ENCODE measurements at places on chromosomes 13 and 19.

DNA sequence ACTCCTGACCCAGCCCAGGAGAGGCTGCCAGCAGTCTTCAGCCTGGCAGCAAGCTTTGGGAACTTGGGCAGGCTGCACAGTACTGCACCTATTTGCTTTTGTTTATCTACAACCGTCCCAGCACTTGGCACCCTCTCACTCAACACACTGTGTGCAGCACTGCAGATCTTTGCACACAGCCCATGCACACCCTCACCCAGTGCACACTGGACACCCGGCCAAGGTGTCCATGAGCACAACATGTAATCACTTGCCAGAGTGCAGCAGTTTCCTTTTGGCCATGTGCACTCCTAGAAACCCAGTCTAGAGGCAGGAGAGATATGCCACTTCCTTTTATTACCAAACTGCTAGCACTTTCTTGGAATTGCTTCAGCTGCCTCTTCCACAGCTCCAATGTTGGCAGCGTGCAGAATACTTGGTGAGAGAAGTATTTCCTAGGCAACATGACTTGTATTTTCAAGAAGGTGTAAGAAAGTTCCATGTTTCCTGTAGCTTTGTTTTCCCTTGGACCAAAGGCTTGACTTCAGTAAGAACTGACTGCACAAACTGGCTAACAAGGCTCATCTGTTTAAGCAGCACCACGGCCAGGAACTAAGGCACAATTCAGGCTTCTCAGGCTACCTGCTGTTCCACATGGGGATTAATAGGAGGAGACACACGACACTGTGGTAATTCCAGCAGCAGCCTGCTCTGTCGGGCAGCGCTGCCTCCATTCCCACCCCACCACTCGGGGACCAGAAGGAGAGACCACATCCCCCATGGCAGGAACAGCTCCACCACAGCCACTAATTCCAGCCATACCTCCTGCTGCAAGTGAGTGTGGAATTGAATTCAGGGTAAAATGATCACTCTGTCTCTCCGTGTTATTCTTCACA is 15.3 kb downstream of the ATP7B start:
- no peak for DNase-seq

GRCh38 chr19:2294687-2295335 is 12.8 kb upstream of the PEAK3 start:
- DNase-seq: no peak

DNA sequence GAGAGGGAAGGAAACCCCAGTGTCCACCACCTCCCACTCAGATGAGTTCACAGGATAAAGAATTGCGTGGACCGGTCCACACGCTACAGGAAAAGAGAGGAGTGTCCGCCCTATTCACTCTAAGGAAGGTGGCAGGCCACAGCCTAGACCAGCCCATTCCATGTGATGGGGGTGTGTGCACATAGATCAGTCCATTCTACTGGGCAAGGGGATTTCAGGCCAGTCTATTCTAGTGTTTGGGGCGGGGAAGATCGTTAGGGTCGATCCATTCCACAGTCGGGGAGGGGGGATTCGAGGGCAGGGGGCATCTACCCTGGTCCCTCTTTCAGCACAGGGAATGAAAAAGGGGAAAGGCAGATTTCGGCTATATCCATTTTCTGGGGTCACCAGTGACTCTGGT is 7.8 kb downstream of the FIZ1 start:
- no peak for DNase-seq

DNA sequence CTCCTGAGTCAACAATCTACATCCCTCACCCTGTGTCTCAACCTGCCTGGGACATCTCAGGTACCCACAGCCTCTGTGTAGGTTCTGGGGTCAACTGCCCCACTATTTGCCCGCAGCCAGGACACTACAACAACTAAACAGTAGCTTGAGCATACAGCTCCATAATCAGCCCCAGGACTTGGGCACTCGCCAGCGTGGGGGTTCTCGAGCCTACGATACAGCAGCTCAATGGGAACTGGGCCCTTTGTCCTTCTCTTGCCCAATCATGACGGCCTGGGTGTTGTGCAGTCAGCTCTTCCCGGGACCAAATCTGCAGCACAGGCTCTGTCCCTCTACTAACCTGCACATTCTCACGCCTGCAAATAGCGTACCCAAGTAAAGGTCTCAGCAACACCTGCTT is 1.3 kb downstream of the ZNF180 start:
- DNase-seq: no peak

DNA sequence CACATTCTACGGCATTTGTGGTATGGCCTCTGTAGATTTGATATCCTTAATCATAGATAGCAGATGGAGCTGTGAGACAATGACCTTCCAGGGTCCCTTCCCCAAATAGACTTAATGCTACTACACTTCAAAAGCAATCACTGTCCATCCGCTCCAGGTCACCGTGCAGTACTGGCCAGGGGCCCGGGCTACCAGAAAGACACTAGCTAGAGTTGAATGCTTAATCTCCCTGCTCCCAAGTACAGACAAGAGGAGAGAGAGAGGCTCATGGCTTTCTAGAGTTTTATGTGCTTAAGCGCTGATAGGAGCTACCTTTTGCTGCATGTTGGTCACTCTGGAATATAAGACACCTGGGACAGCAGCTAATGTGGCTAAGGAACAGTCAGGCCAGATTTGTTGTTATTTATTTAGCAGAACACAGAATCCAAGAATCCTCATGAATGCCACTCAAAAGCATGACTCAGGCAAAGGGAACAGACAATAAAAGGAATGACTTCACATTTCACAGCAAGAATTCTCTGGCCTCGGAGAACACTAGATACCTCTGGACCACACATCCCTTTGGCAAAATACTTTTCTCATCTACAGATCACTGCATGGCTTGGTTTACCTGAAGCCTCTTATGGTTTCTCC is 165.0 kb downstream of the LACC1 start:
- DNase-seq: no peak

DNA sequence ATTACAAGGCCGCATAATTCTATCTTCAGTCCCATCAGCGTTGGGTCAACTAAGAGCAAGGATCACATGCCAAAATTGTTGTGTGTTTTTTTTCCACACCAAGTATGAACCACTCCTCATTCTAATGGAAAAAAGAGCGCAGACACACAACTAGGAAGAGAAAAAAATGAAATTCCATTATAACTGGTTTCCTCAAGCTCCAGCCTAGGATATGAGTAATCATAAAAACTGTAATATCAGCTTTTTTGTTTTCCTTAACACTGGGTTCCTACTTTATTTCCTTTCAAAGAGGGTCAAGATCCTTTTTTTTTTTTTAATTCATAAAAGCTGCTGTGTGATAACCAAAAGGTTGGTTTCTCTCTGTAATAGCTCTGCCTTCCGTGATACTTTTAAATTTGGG is 19.4 kb downstream of the TSHZ3 start:
- DNase-seq: no peak

- DNase-seq: no peak
Observed at GRCh38 chr13:33537676-33538075, 252.1 kb upstream of the STARD13 start.

- no peak for DNase-seq
Observed at GRCh38 chr19:1089891-1090290, 5.3 kb downstream of the POLR2E start.

GRCh38 chr13:44750630-44751029 is 174.5 kb upstream of the TSC22D1 start:
- DNase-seq: no peak

DNA sequence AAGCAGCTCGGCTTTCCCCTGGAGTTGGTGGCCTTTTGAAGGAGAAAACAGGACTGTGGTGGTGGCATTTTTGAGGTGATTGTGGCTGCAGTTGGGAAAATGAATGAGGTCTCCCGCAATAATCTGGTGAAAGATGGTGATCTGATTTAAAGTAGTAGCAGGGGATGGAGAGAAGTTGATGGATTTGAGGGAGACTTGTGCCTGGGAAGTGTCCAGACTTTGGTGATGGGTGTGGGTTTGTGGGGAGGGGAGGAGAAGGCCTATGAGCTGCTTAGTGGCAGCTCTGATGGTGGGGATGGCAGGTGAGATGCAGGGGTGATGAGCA is 4.0 kb upstream of the EPN1 start:
- no peak for DNase-seq

DNA sequence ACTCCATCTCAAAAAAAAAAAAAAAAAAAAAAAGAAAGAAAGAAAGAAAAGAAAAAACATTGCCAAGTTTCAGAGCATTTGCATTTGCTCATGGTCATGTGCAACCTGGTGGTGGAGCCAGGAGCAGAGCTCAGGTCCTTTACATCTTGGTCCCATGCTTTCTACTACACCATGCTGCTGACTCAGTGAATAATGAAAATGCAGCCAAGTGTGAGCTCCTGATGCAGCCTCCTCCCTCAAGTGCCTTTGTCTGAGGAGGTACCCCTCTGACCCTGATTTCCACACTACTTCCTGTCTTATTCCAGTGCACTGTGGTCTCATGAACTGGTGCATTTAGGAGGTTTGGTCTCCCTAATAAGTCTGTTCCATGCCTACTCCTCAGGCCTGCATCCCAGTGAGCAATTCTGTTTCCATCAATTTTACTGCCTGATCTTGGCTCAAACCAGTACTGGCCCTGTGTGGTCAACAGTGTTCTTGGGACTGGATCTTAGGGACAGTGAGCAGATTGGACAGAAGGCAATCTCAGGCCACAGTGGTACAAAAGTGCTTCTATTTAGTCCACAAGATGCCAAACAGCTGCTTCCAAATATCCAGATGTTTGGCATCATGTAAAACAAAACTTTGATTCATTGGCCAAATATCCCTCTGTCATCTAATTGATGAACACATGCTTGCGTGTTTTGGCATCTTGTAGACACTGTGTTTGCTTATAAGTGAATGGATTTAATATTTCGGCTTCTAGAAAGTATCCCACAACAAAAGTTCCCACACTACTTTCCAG is 28.8 kb upstream of the LRCH1 start:
- no peak for DNase-seq

- no peak for DNase-seq
Observed at GRCh38 chr13:44159633-44160279, 213.9 kb upstream of the SERP2 start.

GRCh38 chr13:43441464-43441863 is 345.3 kb downstream of the ENOX1 start:
- no peak for DNase-seq
